ENCODE measurements at places on chromosomes 11 and 22.
A peak's percentile ranks its signal among the peaks of the same experiment; 100 is the strongest.

DNA sequence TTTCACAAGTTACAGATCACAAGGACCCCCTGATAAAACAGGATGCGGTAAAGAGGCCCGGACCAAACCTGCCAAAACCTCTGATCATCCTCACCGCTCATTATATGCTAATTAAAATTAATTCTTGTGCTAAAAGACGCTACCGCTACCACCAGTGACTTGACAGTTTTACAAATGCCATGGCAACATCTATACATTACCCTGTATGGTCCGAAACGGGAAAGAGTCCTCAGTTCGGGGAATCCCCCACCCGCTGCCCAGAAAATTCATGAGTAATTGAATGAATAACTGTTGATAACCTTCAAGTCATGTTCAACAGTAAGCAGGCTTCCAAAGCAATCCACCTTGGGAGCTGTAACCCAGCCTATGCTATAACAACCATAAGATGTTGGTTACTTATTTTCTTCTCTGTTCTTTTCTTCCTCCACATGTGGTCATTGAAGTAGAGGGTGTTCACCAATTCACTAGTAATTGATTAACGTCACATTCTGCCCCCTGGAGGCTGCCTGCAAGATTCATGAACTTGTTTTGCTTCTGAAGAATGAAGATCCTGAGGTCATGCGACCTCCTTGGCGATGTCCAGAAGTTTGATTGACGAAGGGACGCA, 20.6 kb downstream of the APOBEC3H start:
- DNase-seq: peak; percentile 72

- DNase-seq: no peak
These were observed 189.2 kb upstream of the TBCEL start for GRCh38 chr11:120834686-120835210.

- DNase-seq: peak; percentile 90
These were observed 9.2 kb upstream of the CBL start for GRCh38 chr11:119196833-119197483.

- DNase-seq: no peak
These were observed 508.1 kb downstream of the TMEM135 start for GRCh38 chr11:87545858-87546257.

DNA sequence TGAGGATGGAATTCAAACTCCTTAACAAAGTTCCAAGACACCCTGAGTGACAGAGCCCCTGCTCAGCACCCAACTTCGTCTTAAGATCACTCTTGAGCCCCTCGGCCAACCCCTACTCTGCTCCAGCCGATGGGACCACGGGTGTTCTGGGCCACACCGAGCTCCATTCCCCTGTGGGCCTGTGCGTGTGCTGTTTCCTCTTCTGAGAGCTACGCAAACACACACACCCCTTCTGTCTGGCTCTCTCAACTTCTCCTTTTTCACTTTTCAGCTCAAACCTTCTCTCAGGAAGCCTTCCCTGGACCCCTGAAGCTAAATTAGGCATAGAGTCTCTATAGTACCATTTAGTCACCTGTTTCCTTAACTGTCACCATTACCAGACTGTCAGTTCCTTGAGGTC, 37.5 kb upstream of the NNMT start:
- peak; percentile 61 for DNase-seq

Data from suppressor macrophage treated with lipopolysaccharide for 1 hour (primary cell).